ENCODE measurements at places on chromosomes 5 and 9.
A peak's percentile ranks its signal among the peaks of the same experiment; 100 is the strongest.

DNA sequence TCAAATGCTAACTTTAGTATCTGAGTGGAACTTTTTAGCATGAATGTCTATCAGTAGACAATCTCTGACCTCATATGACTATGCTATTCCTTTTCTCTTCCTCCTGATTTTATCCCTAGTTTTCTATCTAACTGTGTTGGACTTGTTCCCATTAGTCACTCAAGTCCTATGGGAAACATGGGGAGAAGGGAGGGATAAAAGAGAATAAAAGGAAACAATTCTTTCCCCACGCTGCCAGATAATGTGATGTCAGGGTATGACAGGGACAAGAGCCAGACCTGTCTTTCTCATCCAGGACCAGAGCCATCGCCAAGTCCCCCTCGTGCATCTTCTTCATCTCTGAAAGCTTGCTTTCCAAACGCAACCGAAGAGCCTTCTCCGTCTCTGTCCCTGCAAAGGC is 43.9 kb downstream of the CDK5RAP2 start:
- DNase-seq = no peak

DNA sequence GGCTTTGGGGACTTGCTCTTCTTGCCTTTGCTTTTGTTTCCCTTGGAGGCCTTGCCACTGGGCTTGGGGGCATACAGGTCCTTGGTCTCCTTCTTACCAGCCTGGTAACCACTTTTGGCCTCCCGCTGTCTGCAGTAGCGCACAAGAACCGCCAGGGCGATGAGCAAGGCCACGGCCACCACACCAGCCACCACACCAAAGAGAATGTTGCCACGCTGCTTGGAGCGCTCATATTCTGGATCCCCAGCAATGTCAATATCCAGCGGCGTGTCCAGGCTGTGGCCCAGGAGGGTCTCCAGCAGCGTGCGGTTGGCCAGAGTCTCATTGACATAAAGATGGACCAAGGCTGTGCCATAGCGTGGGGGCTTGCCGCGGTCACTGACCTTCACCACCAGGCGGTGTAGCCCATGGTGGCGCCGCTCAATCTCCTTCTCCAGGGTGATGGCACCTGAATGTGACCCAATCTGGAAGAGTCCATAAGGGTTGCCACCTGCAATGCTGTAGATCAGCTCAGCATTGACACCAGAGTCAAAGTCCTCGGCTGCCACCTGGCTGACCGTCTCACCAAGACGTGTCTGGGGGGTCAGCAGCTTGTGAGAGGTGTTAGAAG is 14.5 kb downstream of the PCDH1 start:
- DNase-seq = no peak

DNA sequence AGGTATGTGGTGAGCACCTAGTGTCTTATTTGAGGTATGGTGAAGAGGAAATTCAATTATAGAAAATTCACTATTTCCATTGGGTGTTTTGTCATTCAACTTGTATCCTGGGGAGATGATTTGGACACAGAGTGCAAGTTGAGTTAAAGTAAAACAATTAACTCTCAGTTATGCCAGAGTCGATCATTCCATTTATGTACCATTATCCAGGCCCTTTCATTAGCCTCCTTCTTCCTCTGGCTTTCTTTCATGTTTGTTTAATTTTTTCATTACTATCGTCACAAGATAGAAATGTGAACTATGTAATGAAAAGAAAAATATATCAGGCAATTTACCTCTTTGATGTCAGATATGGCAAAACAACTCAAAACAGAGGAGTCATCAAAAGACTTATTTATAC is 1347.2 kb upstream of the NUDT12 start:
- no peak for DNase-seq

GRCh38 chr9:116055536-116055935 is 98.1 kb upstream of the PAPPA start:
- DNase-seq = no peak

- no peak for DNase-seq
Observed at GRCh38 chr9:90020276-90020871, 415.6 kb downstream of the GADD45G start.

- DNase-seq = no peak
Observed at GRCh38 chr9:7828334-7828733, 28.8 kb upstream of the DMAC1 start.

GRCh38 chr5:148909040-148909439 is 82.6 kb downstream of the ADRB2 start:
- DNase-seq = peak; percentile 16

DNA sequence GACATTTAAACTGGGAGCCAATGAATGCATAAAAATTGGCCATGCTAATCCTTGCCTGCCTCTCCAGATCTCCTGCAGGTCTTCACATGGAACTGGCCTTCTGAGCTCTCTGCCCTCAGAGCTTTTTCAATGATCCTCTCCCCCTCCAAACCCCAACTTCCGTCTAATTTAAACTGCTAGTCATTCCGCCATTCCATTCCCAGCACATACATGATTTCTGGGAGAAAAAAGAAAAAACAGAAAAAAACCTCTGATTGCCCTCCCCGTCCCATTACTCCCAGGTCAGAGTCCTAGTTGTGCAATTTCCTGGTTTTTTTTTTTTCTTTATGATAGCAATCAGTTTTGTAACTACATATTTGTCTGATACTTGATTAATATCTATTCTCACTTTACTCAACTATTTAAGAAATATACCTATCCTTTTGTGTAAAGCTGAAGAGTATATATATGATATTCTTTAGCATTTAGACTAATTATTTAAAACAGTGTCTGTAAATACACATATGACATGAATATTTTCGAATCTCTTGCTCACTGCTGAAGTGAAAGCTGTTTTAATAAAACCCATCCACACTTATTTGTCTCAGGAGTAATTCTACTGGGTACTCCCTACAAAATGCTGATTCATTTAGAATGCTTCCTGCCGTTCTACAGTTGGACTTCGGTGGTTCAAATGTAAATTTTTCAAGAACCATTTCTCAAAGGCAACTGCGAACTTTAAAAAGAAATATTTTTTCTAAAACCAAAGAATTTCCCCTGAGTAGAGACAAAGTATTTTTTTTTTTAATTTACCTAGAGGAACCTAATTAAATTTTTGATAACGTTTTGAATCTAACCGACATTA is 1.6 kb downstream of the HINT1 start:
- peak; percentile 22 for DNase-seq

- no peak for DNase-seq
Observed at GRCh38 chr5:124887223-124887622, 140.8 kb upstream of the ZNF608 start.

DNA sequence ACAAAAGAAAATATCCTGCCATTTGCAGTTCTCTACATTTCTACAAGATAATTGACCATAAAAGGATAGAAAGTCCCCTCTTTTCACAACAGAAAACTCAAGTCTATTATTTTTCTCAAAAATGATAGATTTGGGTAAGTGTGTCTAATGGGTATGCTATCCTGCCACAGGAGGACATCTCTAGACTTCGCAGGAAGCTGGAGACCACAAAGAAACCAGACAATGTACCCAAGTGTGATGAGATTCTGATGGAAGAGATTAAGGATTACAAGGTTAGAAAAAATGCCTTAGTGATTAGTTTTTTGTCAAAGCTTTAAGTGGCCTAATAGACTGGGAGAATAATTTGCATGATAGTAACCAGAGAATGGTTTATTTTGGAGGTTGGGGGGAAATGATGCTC is 28.1 kb downstream of the RNF20 start:
- no peak for DNase-seq

DNA sequence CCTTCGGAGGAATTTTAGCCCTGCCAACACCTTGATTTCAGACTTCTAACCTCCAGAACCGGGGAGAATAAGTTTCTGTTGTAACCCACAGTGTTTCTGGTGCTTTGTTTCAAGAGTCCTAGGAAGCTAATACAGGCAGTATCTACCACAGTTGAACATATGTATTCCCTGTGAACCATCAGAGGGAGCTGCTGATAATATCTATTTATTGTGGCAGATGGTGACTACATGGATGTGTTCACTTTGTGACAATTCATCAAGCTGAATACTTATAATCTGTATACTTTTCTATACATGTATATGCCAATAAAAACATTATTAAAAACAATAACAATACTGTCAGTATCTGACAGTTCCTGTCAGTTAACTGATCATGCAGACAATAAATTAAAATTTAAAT is 137.2 kb upstream of the GNA14 start:
- DNase-seq = no peak

DNA sequence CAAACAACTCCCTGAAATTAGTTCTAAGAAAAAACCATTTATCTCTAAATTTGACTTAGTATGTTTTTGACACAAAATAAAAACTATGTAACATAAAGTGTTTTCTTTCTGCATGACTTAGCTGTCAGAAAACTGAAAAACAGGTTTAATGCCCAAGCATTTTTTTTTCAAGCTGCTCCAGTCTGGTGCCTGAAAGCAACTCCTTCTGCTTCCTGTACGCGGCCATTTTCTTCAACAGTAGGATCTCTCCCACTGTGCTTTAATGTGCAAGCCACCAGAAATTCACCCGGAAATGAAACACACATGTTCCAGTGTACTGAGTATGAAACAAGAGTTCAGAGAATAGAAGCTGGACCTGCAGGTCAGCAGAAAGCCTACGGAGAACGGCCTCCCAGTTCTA is 161.2 kb downstream of the MED27 start:
- no peak for DNase-seq

DNA sequence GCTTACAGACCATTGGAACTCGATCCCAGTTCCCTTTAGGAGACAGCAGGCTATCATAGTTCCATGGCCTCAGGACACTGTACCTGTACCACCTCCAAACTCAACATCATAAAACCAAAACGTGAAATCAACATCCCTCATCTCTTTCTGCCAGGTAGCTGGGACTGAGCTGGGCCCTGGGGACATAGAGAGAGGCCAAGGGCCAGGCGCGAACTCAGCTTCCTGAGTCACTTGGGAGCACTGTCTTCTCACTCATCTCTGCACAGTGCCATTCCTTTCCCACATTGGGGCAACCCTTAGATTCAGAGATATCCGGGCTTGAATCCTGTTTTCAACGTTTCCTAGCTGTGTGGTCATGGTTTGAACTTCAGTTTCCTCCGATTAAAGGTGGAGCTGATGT is 12.2 kb downstream of the DAB2IP start:
- no peak for DNase-seq

- peak; percentile 13 for DNase-seq
Observed at GRCh38 chr9:14314424-14314928, 535 bp upstream of the NFIB start.

GRCh38 chr9:19782005-19782404 is 6.8 kb downstream of the SLC24A2 start:
- DNase-seq = no peak

DNA sequence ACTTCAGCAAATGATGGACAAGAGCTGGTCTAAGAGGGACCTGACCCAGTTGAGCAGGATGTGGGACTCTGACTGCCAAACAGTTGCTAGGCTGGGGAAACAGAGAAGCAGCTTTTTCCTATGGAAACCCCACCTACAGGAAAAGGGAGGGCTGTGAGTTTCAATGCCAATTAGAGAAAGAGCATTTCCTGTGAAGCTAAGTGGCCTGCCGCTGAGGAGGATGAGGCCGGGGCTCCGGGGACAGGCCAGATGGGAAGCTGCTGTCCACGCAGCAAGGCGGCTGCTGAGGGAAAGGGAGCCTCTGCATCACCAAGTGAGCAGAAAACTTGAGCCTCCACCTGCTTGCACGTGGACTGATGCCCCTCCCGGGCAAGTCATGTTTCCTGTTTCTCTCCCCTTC is at the start of gene PCDH12:
Gene PCDH12, minus strand, starts transcription at position 90 of the 400 bp plus-strand sequence. CDS start 351 bp downstream, outside the sequence.
- DNase-seq = no peak

All from SW 1271 (cell line).